ENCODE measurements at places on chromosomes 16 and 17. TPM values are rescaled to one million over a fixed set of nuclear protein-coding genes. Genes with fewer than 3 reads are reported as not detected.

KRTAP2-1 gene
- total RNA-seq: not detected

CCDC78 gene
- total RNA-seq: 1.0 TPM

CCL5 gene
- total RNA-seq: 0.34 TPM

KPNB1 gene
- 275 TPM for total RNA-seq

DHX58 gene
- total RNA-seq: 10.9 TPM

GPR139 gene
- total RNA-seq: not detected

AP2B1 gene
- 63.6 TPM for total RNA-seq

RNF151 gene
- not detected for total RNA-seq

HCRT gene
- total RNA-seq: not detected
